CD4-positive, alpha-beta T cell treated with Interleukin-21 for 1 hour (primary cell): ENCODE measurements at places on chromosomes 5 and 9.

- DNase-seq: no peak
Observed at GRCh38 chr5:173327948-173328843, at the start of gene STC2. STC2 (minus strand) TSS chr5:173328414; CDS start chr5:173328193, 221 bp downstream.

- DNase-seq: no peak
Observed at GRCh38 chr5:135237748-135238103, 161.3 kb downstream of the MACROH2A1 start.

DNA sequence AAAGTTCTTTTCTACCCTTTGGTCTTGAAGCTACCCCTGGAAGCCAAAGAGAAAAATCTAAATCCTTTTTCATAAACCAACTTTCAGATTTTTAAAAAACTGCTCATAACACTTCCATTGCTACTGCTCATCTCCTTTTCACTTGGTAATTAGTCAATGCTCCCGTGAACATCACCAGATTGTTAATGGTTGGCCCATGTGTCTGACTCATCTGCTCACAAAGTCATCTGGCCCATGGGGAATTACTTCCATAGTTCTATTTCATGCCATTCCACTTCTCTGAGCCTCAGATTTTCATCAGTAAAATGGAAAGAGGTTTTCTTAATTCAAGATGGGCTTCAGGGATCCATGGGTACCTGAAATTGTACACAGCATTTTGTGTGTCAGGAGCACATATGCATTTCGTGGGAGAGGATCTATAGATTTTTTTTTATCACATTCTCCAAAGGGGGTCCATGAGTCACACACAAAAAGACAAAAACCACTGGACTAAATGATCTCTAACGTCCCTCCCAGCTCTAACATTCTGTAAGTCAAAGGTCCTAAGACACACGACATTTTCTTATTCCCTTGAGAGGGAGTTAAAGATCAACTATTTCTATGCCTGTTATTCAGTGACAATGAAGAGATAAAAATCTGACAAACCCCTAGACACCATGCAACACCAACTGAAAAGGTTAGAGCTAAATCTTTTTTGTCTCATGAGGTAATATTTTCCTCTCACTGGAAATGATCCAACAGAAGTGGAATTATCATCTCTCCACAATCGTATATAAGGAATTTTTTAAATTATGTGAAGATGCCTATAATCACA, 75.4 kb downstream of the TEX10 start:
- no peak for DNase-seq

DNA sequence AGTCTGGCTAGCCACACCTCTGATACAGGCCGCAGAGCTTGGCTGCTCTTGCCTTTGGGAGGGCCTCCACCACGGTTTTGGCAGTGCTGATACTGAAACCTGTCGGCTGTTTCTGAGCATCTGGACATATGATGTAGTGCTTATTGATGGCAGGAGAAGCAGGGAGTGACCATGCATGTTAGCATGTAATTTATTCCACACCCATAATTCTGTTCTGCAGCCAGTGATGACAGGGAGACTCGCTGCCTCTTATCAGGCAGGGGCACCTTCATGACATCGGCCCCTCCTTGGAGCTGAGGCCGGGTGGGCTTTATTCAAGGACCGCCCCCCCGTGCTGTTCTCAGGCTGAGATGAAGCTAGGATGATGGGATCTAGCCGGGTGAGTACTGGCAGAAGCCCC, 49.0 kb downstream of the OLFM1 start:
- DNase-seq: no peak

- DNase-seq: no peak
Observed at GRCh38 chr5:60479542-60479941, 220.4 kb downstream of the DEPDC1B start.

DNA sequence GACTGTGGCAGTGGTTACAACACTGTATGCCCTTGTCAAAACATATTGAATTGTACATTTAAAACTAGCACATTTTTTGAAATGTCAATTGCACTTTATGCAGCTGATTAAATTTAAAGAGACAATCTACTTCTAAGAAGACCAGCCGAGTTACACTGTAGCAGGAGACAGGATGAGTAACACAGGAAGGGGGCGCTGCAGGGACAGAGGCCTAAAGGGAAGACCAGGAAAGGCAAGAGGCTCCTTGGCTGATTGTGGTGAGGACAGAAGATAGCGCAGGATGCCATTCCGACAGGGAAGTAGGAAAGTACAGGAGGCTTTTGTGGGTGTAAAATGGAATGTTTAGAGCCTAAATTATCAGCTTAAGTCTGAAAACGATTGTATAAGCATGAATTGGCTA, 28.2 kb upstream of the PPP2R2B start:
- DNase-seq: no peak

- no peak for DNase-seq
Observed at GRCh38 chr5:180114304-180115003, 42.9 kb upstream of the RNF130 start.

DNA sequence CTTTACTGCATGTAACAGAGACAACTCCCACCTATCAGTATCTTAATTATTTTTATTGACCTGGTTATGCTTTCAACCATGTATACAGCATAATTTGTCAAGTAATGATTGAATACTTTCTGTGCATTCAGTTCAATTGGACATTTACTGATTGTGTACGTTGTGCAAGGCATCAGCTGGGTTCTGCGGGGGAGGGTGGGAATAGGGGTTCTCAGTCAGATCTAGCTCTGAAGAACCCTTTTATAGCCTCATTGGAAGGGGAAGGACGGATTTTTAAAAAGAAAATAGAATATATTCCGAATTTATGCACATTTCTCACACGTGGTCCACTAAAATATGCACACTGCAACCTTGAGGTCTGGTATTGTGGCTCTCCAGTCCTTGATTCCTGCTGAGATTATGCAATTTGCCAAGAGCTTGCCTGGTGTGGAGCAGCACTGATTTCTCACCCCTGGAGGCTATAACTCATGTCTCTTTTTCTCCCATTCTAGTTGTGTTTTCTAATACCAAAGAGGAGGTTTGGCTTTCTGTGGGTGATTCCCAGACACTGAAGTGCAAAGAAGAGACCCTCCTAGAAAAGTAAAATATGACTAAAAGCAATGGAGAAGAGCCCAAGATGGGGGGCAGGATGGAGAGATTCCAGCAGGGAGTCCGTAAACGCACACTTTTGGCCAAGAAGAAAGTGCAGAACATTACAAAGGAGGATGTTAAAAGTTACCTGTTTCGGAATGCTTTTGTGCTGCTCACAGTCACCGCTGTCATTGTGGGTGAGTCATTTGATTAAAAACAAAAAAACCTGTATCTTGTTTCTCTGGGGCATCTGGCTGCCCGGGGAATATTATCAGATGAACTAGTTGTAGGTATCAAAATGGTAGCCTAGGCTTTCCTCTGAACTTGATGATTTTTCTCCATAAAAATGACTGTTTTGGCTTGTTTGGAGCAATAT, 1.7 kb downstream of the SLC1A3 start:
- no peak for DNase-seq

- no peak for DNase-seq
Observed at GRCh38 chr5:143403334-143403592, 223 bp downstream of the NR3C1 start.

DNA sequence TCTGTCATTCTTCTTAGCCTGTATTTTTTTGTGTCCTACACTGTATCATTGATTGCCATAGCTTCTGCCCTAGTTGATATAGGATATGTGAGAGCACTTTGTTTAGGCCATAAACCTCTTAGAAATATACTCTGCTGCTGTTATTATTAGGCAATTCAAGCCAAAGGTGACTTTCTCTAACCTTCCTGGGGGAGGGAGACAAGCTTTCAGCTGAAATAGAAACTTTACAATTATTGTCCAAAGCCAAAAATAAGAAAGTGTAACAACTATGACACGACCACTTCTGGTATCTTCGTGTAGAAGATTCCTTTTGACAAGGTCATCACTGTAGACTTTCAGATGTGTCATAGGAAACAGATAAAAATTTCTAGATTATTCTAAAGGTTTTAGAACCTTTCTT, 12.2 kb upstream of the CSNK1A1 start:
- no peak for DNase-seq

DNA sequence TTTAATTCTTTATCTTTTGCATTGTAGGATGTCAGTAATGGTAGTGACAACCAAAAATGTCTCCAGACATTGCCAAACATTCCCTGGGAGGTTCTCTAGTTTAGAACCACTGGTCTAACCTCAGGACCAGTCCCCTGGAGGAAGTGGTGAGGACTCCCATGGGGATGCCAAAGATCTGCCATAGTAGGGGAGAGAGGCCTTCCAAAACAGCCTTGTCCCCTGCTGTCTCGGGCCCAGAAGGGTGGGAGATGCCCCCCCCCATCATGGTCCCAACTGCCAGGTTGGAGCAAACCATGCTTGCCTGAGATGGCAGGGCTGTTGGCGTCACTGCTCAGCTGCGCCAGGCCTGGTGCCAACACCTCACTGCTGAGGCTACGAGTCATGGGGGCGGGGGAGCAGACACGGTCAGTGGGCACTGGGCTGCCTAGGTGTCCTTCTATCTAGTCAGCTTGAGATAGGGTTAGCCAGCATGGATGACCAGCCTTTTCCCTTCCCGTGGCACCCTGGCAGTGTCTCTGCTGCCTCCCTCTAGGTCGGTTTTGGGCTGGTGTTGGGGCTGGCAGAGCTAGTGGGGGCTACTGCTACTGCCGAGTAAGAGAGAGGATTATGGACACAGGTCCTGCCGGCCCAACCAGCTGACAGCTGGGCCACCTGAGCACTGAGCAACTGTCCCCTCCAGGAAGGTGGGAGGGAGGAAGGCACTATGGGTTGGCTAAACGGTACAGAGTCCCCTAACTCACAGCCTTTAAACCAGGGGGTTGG, 8.3 kb upstream of the CXXC5 start:
- no peak for DNase-seq

DNA sequence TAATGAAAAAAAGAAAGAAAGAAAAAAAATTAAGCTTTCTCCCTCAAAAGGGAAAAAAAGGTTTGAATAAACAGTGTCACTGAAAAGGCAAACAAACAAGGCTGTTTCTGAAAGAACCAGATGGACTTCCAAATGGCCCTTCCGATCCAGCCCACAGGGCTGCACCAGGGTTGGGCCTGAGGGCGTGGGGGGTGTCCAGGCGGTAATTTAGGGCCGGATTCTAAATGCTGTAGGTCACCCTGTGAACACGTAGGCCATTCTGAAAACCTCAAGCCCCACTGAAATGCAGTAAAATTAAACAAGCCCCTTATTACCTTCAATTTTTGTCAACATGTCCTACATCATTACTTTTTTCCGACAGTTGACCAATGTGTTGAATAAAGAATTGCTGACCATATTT, 132.1 kb downstream of the HSD17B3 start:
- DNase-seq: no peak

- no peak for DNase-seq
Observed at GRCh38 chr9:13364271-13365000, 84.9 kb upstream of the MPDZ start.

- DNase-seq: no peak
Observed at GRCh38 chr9:88949425-88949824, 41.8 kb upstream of the S1PR3 start.

DNA sequence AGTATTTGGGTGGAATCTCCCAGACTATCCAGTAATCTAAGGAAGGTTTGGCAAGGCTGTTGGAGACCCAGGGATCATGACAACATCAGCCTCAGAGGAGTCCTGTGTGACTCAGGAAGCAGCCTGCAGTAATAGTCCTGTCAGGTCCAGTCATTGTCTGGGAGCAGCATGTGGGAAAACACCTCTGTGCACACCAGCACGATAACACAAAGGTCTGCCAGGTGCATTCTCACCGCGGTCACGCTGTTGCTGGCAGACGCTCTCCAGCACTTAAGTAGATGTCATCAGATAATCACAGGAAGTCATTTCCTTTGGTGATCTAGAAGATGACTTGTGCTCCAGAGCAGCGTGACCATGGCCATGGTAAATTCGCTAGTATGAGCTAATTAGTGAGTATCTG, 99.2 kb upstream of the IQGAP2 start:
- DNase-seq: peak; percentile 51

DNA sequence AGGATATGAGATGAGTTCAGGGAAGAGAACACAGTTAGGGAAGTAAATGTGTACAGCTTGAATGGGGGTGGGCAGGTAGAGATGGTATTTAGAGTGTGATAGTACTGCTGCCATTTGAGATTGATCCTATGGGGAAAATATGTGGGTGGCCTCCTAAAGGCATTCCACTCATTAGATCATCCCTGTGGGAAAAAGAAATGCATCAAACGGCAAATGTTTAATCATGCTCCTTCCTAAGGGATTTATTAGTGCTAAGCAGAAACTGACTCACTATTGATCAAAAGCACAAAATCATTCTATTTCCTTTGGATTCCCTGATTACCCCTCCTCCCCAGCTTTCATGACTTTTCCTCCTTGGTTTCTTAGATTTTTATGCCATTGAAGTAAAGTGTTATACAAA, 36.4 kb upstream of the SMC5 start:
- no peak for DNase-seq

DNA sequence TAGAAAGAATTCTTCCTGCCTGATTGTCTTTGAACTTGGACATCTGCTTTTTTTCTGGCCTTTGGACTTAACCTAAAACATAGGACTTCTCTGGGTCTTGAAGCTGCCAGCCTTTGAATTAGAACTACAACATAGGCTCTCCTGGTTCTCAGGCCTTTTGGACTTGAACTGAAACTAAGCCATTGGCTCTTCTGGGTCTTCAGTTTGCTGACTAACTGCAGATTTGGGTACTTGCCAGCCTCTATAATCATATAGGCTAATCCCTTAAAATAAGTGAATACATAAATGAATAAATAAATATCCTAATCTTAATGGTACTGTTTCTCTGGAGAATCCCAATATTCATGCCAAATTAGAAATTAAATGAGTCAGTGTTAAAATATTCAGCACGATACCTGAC, 473.4 kb upstream of the PAPPA start:
- DNase-seq: no peak

GRCh38 chr9:34079181-34079580, 30.5 kb upstream of the UBAP2 start:
- no peak for DNase-seq

- no peak for DNase-seq
Observed at GRCh38 chr5:93592883-93593282, 9.9 kb downstream of the NR2F1 start.

- no peak for DNase-seq
Observed at GRCh38 chr5:1325870-1326531, 18.9 kb downstream of the CLPTM1L start.

GRCh38 chr9:129958796-129959195, 84.2 kb downstream of the FNBP1 start:
- DNase-seq: no peak

DNA sequence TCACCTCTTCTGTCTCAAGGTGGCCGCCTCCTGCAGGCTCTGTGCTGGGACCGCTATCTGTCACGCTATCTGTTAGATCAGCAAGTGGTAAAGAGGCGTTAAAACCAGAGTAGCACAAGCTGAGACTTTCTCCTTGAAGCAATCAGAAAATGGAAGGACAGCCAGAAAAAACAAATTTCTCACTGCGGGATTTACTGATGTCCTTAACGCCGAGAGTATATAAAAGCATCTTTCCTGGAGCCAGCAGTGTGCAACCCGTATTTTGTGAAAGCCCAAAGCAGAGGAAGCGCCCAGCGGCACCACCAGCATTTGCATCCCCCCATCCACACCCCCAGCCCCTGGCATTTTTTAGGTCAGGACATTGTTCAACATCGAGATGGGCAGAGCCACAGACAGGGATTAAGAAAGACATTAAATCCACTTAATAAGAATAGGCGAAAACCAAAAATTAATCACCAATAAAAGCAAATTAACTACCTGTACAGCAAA, 48.6 kb downstream of the DUSP1 start:
- DNase-seq: peak; percentile 68

GRCh38 chr5:150278916-150279315, 10.7 kb downstream of the CAMK2A start:
- DNase-seq: no peak

GRCh38 chr9:33489066-33489465, 15.3 kb upstream of the NOL6 start:
- no peak for DNase-seq

- peak; percentile 32 for DNase-seq
Observed at GRCh38 chr5:14745753-14746152, 81.2 kb downstream of the OTULIN start.

GRCh38 chr5:83509540-83509939, 38.0 kb downstream of the VCAN start:
- no peak for DNase-seq
